Natural killer cell (primary cell): ENCODE measurements at places on chromosomes 7 and 10.

DNA sequence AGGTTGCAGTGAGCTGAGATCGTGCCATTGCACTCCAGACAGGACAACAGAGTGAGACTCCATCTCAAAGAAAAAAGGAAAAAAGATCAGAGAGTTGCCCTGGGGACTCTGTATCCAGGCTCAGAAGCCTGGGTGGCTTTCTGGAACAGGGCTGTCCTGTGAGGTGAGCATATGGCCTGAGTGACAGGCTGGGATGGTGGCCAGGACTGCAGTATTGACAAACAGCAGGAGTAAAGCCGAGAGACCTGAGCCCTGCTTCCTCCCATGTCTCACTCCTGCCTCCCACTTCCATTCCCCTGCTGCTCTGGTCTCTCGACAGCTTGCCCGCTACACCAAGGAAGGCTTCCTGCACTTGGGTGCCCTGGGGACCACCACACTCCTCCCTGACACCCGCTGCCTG lies 578.5 kb downstream of the GALNT17 start:
- no peak for DNase-seq

GRCh38 chr7:102287981-102288278 lies 1.3 kb downstream of the SH2B2 start:
- DNase-seq: no peak

- no peak for DNase-seq
Measured at GRCh38 chr10:86329896-86330680, 36.5 kb downstream of the GRID1 start.

GRCh38 chr10:114720685-114721278 lies 62.7 kb upstream of the ABLIM1 start:
- DNase-seq: no peak

GRCh38 chr7:27526611-27527347 lies 135.9 kb downstream of the HIBADH start:
- no peak for DNase-seq

- DNase-seq: no peak
Measured at GRCh38 chr7:116423499-116423898, 76.0 kb upstream of the CAV2 start.

GRCh38 chr10:123100030-123100762 lies 35.6 kb upstream of the HMX3 start:
- no peak for DNase-seq

- no peak for DNase-seq
Measured at GRCh38 chr10:126781450-126782216, 111.1 kb upstream of the C10orf90 start.

DNA sequence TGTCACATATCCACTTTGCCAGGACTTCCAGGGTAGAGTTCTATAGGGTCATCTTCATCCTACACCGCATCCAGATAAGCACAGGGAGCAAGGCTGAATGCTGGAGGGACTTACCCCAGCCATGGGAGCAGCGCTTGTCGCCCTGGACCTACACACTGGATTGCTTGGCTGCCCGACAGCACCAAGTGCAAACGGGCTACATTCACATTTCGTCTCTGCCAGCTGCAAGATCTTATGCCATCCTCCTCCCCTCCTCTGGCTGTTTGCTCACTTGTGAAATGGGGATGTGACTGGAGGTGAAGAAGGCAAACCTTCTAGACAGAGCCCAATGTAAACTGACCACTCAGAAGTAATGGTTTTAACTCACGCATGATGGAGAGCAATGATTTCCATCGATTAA lies 1.0 kb downstream of the DDC start:
- DNase-seq: no peak

- no peak for DNase-seq
Measured at GRCh38 chr7:111697771-111698170, 135.5 kb upstream of the IMMP2L start.

DNA sequence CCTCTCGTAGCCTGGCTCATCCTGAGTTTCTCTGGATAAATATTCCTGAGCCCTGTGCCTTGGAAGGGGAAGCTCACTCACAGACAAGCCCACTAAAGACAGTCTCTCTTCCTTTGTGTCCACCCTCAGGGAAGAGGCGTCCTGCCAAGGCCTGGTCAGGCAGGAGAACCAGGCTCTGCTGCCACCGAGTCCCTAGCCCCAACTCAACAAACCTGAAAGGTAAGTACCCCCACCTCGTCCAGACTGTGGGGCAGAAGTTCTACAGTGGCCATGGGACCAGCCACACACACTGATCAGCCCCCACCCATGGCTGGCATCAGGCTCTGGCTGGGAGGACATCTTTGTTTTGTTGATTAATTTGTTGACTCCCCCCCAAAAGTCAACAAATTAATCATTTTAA lies 2.8 kb downstream of the GPR15LG start:
- DNase-seq: no peak
